GM12878 (cell line): ENCODE measurements at places on chromosomes 4 and X.

GRCh38 chrX:69024931-69025330 lies 140.3 kb downstream of the PJA1 start:
- DNase-seq = no peak
- no peak overlapping the region for H3K27ac ChIP-seq
- no peaks in the 10 kb centered on the region for H3K36me3 ChIP-seq

- peaks cover 2% of the 10 kb centered on the region for H3K36me3 ChIP-seq
- H3K27ac ChIP-seq = no peak overlapping the region
- DNase-seq = no peak
- H3K4me3 ChIP-seq = no peak overlapping the region
- no peaks in the 10 kb centered on the region for H3K27me3 ChIP-seq
These were observed 85.9 kb downstream of the FIP1L1 start for GRCh38 chr4:53463340-53463739.

DNA sequence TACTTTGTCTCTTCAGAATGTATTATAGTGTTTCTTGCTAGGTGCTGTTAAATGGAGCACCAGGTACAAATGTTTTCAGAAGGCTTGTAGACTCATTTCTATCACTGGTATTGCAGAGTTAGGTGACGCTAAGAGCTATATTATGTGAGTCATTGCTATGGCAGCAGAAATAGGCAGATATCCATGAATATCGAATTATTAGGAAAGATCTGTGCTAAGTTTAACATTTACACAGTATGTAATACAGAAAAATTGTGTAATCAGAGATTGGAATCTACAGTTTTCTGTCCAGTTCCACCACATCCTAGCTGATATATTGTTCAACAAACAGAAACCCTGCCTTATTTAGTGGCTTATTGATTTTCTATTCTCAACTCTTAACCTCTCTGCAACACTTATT lies 1025.5 kb downstream of the STIM2 start:
- no peak overlapping the region for H3K27ac ChIP-seq
- H3K4me3 ChIP-seq = no peak overlapping the region
- no peaks in the 10 kb centered on the region for H3K27me3 ChIP-seq
- H3K36me3 ChIP-seq = no peaks in the 10 kb centered on the region
- H3K4me1 ChIP-seq = no peaks in the 10 kb centered on the region

DNA sequence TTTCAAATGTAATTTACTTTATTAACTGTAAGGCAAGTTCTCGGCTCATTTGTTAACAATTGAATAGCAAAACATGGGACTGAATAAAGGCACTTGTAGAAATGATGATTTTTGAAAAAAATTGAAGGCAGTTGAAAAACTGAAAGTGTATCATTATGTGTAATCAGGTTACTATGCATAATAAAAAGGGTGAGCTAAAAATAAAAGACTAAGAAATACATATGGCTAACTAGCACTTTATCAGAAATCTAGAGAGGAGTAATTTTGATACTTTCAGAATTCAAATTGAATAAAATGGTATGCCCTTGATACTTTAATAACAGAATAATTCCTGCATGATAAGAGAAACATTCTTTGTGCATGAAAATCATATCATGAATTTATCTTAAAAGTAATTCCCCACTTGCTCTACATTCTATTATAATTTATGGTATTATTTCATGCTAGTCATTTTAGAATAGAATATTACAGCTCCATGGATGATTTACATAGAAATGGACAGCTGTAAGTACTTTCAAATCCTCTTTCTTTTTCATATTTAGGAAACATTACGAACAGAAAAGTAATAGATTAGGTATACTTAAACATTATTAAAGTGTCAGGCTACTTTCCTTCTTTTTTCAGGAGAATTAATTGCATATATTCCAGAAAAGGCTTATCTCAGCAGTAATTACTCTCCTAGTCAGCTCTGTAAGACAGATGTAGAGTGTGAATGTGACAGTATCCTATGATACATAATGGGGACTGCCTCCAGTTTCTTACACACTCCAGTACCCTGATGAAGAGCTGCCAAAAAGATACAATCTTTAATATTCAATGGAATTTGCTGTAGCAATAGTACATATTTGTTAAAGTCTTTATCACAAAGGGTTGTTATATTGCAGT lies 697.3 kb downstream of the CCSER1 start:
- H3K4me3 ChIP-seq = no peak overlapping the region
- DNase-seq = no peak
- H3K27me3 ChIP-seq = no peaks in the 10 kb centered on the region
- no peak overlapping the region for H3K27ac ChIP-seq

GRCh38 chr4:1291996-1292702 lies 2.5 kb downstream of the MAEA start:
- no peak overlapping the region for H3K4me3 ChIP-seq
- no peaks in the 10 kb centered on the region for H3K36me3 ChIP-seq
- no peaks in the 10 kb centered on the region for H3K27me3 ChIP-seq
- no peak overlapping the region for H3K27ac ChIP-seq
- no peak for DNase-seq
- peaks cover 19% of the 10 kb centered on the region for H3K4me1 ChIP-seq

DNA sequence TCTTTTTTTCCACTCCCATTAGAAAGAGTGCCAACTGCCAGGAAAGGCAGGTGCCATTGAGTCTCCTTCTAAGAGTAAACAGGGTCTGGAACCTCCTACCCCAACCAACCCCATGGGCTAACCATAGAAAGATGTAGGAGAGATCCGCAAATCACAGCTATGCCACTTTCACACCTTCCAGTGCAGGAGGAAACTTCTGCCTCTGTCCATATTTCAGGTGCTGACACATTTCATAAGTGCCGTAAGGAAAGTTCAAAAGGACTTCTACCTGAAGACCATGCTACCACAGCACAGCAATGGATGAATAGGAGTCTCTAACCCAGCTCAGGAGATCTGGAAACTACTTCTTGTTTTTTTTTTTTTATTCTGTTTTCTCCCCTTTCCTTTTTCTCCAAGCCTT lies 145.8 kb downstream of the FBXO8 start:
- no peaks in the 10 kb centered on the region for H3K4me1 ChIP-seq
- H3K27ac ChIP-seq = no peak overlapping the region
- H3K27me3 ChIP-seq = no peaks in the 10 kb centered on the region
- no peak for DNase-seq

- no peak for DNase-seq
- H3K4me1 ChIP-seq = no peaks in the 10 kb centered on the region
- no peaks in the 10 kb centered on the region for H3K36me3 ChIP-seq
- H3K27ac ChIP-seq = no peak overlapping the region
- H3K4me3 ChIP-seq = no peak overlapping the region
These were observed 7.7 kb upstream of the ASB9 start for GRCh38 chrX:15277604-15278003.

- no peak overlapping the region for H3K4me3 ChIP-seq
- no peak for DNase-seq
- H3K36me3 ChIP-seq = no peaks in the 10 kb centered on the region
- H3K4me1 ChIP-seq = no peaks in the 10 kb centered on the region
- no peaks in the 10 kb centered on the region for H3K27me3 ChIP-seq
- no peak overlapping the region for H3K27ac ChIP-seq
These were observed 11.1 kb upstream of the KLF8 start for GRCh38 chrX:56221101-56221500.

- no peak for DNase-seq
- H3K27me3 ChIP-seq = no peaks in the 10 kb centered on the region
- H3K27ac ChIP-seq = no peak overlapping the region
- H3K4me3 ChIP-seq = no peak overlapping the region
- H3K4me1 ChIP-seq = no peaks in the 10 kb centered on the region
- H3K36me3 ChIP-seq = no peaks in the 10 kb centered on the region
These were observed 5.8 kb upstream of the TMEM31 start for GRCh38 chrX:103704863-103705262.

DNA sequence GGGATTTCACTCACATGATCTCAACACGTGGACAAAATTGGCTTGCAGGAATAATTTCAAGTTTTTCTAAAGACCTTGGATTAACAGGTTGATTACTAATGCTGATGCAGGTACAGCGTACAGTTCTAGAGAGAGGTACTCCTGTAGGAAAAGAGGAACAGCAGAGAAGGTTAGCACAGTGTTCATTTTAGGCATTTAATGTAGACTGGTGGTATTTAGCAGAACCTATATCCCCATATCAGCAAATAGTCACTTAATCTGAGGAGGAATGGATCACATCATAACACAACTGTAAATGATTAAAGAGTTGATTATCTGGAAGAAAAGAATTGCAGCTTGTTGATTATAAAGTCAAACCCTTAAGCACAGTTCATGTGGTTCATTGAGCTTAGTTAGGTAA lies 620 bp downstream of the CXCL10 start:
- H3K27ac ChIP-seq = no peak overlapping the region
- H3K27me3 ChIP-seq = no peaks in the 10 kb centered on the region
- DNase-seq = no peak
- no peaks in the 10 kb centered on the region for H3K36me3 ChIP-seq
- peaks cover 4% of the 10 kb centered on the region; the same call in 1 of the 2 replicates for H3K4me1 ChIP-seq

DNA sequence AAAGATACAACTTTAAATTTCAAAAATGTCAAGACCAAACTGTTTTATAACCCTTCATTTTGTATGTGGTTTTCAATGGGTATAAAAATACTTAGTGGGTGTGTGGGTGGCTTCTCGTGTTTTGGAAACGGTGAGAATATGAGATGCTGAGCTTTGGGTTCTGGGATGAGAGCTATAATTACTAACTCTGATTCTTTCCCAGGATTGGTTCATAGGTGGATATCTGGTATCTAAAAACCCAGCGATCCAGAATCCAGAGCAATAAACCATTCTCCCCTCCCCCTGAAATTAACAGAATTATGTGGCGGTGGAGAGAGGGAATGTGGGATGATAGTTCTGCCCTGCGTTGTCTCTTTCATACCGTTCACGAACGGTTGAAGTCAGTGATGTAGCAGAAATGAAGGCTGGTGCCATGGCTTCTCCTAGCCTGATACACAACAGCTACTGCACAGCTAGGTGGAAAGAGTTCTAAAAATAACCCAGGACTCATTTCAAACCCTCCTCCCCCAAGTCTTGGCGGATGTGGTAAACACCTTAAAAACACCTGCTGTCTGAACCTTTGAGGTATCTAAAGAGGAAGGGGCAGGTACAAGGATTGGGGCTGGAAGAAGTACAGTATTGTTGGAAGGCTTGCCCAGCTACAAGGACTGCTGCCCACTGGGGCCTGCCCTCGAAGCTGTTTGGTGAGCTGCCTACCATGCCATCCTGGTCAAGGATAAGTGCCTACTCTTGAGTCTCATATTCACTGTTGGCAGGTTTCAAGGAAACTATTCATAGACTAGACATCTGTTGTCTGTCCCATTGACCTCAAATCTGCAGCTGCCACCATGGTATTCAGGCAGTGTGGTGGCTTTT lies 44.5 kb downstream of the SEPTIN11 start:
- H3K27me3 ChIP-seq = no peaks in the 10 kb centered on the region
- H3K4me1 ChIP-seq = peaks cover 38% of the 10 kb centered on the region
- DNase-seq = peak; percentile 73
- peak overlapping the region; percentile 53 for H3K4me3 ChIP-seq
- peaks cover 12% of the 10 kb centered on the region for H3K36me3 ChIP-seq

- DNase-seq = no peak
- H3K4me1 ChIP-seq = no peaks in the 10 kb centered on the region
- no peaks in the 10 kb centered on the region for H3K27me3 ChIP-seq
- no peaks in the 10 kb centered on the region for H3K36me3 ChIP-seq
- no peak overlapping the region for H3K4me3 ChIP-seq
These were observed 39.6 kb upstream of the ADGRL3 start for GRCh38 chr4:61160478-61160877.

- H3K36me3 ChIP-seq = no peaks in the 10 kb centered on the region; the same call in 1 of the 2 replicates
- no peak overlapping the region for H3K4me3 ChIP-seq
- no peak overlapping the region for H3K27ac ChIP-seq
- no peaks in the 10 kb centered on the region for H3K27me3 ChIP-seq
These were observed 106.6 kb downstream of the SH3RF1 start for GRCh38 chr4:169163947-169164668.

DNA sequence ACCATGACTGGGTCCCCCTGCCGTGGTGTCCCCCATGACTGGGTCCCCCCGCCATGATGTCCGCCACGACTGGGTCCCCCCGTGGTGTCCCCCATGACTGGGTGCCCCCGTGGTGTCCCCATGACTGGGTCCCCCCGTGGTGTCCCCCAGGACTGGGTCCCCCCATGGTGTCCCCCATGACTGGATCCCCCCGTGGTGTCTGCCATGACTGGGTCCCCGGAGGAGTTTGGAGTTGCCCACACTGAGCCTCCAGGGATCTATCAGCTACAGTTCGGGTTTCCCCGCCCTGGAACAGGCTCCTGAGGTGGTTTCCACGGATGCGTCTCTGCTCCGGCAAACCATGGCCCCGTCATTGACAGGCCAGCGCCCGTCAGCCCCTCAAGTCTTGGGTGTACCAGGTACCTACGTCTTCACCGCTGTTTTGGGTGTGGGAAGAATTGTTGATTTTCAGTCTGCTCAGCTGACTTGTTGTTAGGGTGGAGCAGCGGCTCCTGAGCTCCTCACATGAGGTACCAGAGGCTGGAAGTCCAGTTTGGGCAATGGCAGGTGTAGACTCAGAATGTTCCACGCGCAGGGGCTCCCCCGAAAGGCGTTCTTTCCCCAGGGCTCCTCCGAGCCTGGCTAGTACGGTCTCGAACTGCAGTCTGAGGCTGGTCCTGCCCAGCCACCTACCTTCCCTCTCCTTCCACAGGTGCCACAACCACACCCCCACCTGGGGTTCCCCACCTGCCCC lies 8.3 kb upstream of the PDE6B start:
- H3K4me1 ChIP-seq = no peaks in the 10 kb centered on the region
- no peak overlapping the region for H3K27ac ChIP-seq
- no peak overlapping the region for H3K4me3 ChIP-seq
- DNase-seq = no peak

GRCh38 chr4:2646396-2647149 lies 109.6 kb downstream of the TNIP2 start:
- no peak overlapping the region for H3K4me3 ChIP-seq
- no peaks in the 10 kb centered on the region for H3K27me3 ChIP-seq
- no peaks in the 10 kb centered on the region for H3K4me1 ChIP-seq
- no peak overlapping the region for H3K27ac ChIP-seq
- H3K36me3 ChIP-seq = peaks cover 23% of the 10 kb centered on the region
- DNase-seq = no peak

- no peak overlapping the region for H3K27ac ChIP-seq
- H3K4me1 ChIP-seq = no peaks in the 10 kb centered on the region
- no peaks in the 10 kb centered on the region for H3K27me3 ChIP-seq
- DNase-seq = no peak
These were observed 1658.0 kb downstream of the STIM2 start for GRCh38 chr4:28518561-28519165.

GRCh38 chrX:119417842-119418241 lies 18.7 kb downstream of the SLC25A43 start:
- no peak overlapping the region for H3K4me3 ChIP-seq
- no peaks in the 10 kb centered on the region; the same call in 1 of the 2 replicates for H3K27me3 ChIP-seq
- no peaks in the 10 kb centered on the region for H3K36me3 ChIP-seq
- no peak overlapping the region for H3K27ac ChIP-seq
- no peak for DNase-seq
